ENCODE measurements at places on chromosomes 12 and 14. TPM values are rescaled to one million over a fixed set of nuclear protein-coding genes. Genes with fewer than 3 reads are reported as not detected.

FBXW8 gene
- total RNA-seq = 33.4 TPM

AQP2 gene
- total RNA-seq = not detected

JDP2 gene
- total RNA-seq = 47.9 TPM

SLC4A8 gene
- 14.9 TPM for total RNA-seq

PTPRB gene
- total RNA-seq = 1.1 TPM

KRT86 gene
- not detected for total RNA-seq

LRP1-AS gene
- total RNA-seq = not detected

CD69 gene
- total RNA-seq = 0.22 TPM

HEATR5A gene
- 27.5 TPM for total RNA-seq

CCDC38 gene
- under 0.01 TPM for total RNA-seq

PLA2G1B gene
- not detected for total RNA-seq

OASL gene
- total RNA-seq = not detected

KRT82 gene
- not detected for total RNA-seq

GPRC5A gene
- total RNA-seq = 41.6 TPM

TSPAN11 gene
- total RNA-seq = under 0.01 TPM

TOMM20L gene
- not detected for total RNA-seq

CCDC197 gene
- total RNA-seq = not detected

NANOG gene
- under 0.01 TPM for total RNA-seq

P3H3 gene
- 86.8 TPM for total RNA-seq

NEUROD4 gene
- total RNA-seq = not detected

OVCH1 gene
- not detected for total RNA-seq

OR6C1 gene
- total RNA-seq = not detected

IL23A gene
- not detected for total RNA-seq

RILPL1 gene
- total RNA-seq = 12.3 TPM

MSI1 gene
- 0.39 TPM for total RNA-seq

OLR1 gene
- not detected for total RNA-seq

APOLD1 gene
- total RNA-seq = 2.4 TPM

KRT4 gene
- not detected for total RNA-seq

MSRB3 gene
- total RNA-seq = 15.9 TPM

ORMDL2 gene
- 19.2 TPM for total RNA-seq

IL26 gene
- total RNA-seq = not detected

TRMT5 gene
- total RNA-seq = 9.8 TPM

CEBPE gene
- not detected for total RNA-seq

ERP27 gene
- total RNA-seq = 14.1 TPM

G2E3 gene
- total RNA-seq = 16.9 TPM

AICDA gene
- not detected for total RNA-seq

TAS2R50 gene
- 3.1 TPM for total RNA-seq

MMAB gene
- total RNA-seq = 10.6 TPM

EGLN3 gene
- total RNA-seq = 8.2 TPM

DCN gene
- total RNA-seq = 27.7 TPM

TEX22 gene
- 0.39 TPM for total RNA-seq

ZFP36L1 gene
- 144 TPM for total RNA-seq

TAS2R42 gene
- total RNA-seq = not detected

GZMH gene
- total RNA-seq = not detected

AKAP5 gene
- 0.33 TPM for total RNA-seq

FAR2 gene
- total RNA-seq = 1.1 TPM

CISTR gene
- not detected for total RNA-seq

PUS1 gene
- 5.7 TPM for total RNA-seq

MMP19 gene
- total RNA-seq = 4.9 TPM

TAS2R7 gene
- total RNA-seq = not detected

PPP1R1A gene
- not detected for total RNA-seq

KCNK10 gene
- not detected for total RNA-seq

CPNE8 gene
- total RNA-seq = 12.5 TPM

MYBPC1 gene
- not detected for total RNA-seq

LDHB gene
- 179 TPM for total RNA-seq

GPR162 gene
- 0.11 TPM for total RNA-seq

MIP gene
- not detected for total RNA-seq

LGR5 gene
- total RNA-seq = 7.5 TPM

All from placental epithelial cell (primary cell).